ENCODE measurements at places on chromosomes 4 and X. TPM values are rescaled to one million over a fixed set of nuclear protein-coding genes. Genes with fewer than 3 reads are reported as not detected.

Gene FAM236D
- total RNA-seq, result not detected

Gene CPLX1
- total RNA-seq, result not detected

Gene RRH
- total RNA-seq, result not detected

Gene SLC30A9
- 52.9 TPM for total RNA-seq

Gene RASGEF1B
- 2.7 TPM for total RNA-seq

Gene PASD1
- total RNA-seq, result not detected

Gene CCNI
- total RNA-seq, result 183 TPM

Gene BEX5
- not detected for total RNA-seq

Gene PALLD
- 130 TPM for total RNA-seq

Gene CLRN2
- not detected for total RNA-seq

Gene OTUD6A
- not detected for total RNA-seq

Gene TKTL2
- total RNA-seq, result not detected

Gene HMX1
- not detected for total RNA-seq

Gene FOXR2
- not detected for total RNA-seq

Gene CEP135
- 9.0 TPM for total RNA-seq

Gene MAGEB10
- not detected for total RNA-seq

Gene SYN1
- total RNA-seq, result not detected

Gene ARHGAP6
- total RNA-seq, result 0.11 TPM

Gene GSX2
- total RNA-seq, result not detected

Gene ATP8A1
- under 0.01 TPM for total RNA-seq

Gene ZNF674
- total RNA-seq, result 6.4 TPM

Gene CDKL2
- 0.79 TPM for total RNA-seq

Gene SLC16A2
- 5.5 TPM for total RNA-seq

Gene ZDHHC15
- total RNA-seq, result not detected

Gene ADAM29
- total RNA-seq, result not detected

Gene TCEAL7
- 10.6 TPM for total RNA-seq

Gene BMP3
- total RNA-seq, result not detected

Gene AKAP4
- total RNA-seq, result not detected

Gene RWDD4
- total RNA-seq, result 32.8 TPM

Gene AFM
- total RNA-seq, result not detected

Gene SPP1
- total RNA-seq, result not detected

Gene MAGEA4
- total RNA-seq, result not detected

Gene USP51
- total RNA-seq, result 7.1 TPM

Gene LANCL3
- total RNA-seq, result 0.98 TPM

Gene STOX2
- 2.5 TPM for total RNA-seq

Gene TRIM61
- total RNA-seq, result 5.9 TPM

Gene NSG1
- 102 TPM for total RNA-seq

Gene POU4F2
- total RNA-seq, result not detected

Gene BEND4
- total RNA-seq, result not detected

Gene CT45A1
- total RNA-seq, result not detected

Gene CCDC158
- under 0.01 TPM for total RNA-seq

Gene IQCM
- total RNA-seq, result not detected

Gene SSX4
- not detected for total RNA-seq

Gene PQBP1
- 47.9 TPM for total RNA-seq

Gene GABRA4
- total RNA-seq, result not detected

Gene MAGEA9B
- not detected for total RNA-seq

Gene ODAM
- total RNA-seq, result 2.0 TPM

Gene RBMX2
- 13.7 TPM for total RNA-seq

Gene CENPI
- total RNA-seq, result 6.3 TPM

Gene LUZP4
- total RNA-seq, result not detected

Gene CXorf49B
- not detected for total RNA-seq

Gene MAGED4
- total RNA-seq, result 115 TPM

Gene TRIML1
- 0.39 TPM for total RNA-seq

Gene NUDT10
- total RNA-seq, result 0.39 TPM

Gene FOXP3
- not detected for total RNA-seq

Gene AFP
- total RNA-seq, result not detected
